HT1080 (cell line): ENCODE measurements at places on chromosomes 7 and 10. TPM values are rescaled to one million over a fixed set of nuclear protein-coding genes. Genes with fewer than 3 reads are reported as not detected.

The CPVL gene
- total RNA-seq, result 0.50 and 0.90 TPM in 2 replicates

The LIPJ gene
- not detected in 2 replicates for total RNA-seq

DNA sequence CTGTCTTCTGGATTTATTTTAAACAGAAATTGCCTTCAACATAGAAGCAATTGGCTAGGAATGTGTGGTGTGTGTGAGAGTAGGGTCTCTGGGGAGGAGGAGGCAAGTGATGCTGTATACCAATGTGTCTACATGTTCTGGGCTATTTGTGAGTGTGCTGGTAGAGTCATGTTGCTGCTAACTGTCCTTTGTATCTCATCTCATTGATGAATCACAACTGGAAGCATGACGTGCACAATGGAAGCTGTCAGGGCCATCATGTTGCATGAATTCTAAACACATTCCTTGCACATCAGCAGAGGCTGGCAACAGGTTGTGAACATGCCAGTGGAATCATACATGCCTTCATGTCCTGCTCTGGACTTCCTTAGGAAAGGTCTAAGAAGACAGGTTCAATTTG, 199.7 kb downstream of the BMPER start:
- peak; percentile 7 for DNase-seq

DNA sequence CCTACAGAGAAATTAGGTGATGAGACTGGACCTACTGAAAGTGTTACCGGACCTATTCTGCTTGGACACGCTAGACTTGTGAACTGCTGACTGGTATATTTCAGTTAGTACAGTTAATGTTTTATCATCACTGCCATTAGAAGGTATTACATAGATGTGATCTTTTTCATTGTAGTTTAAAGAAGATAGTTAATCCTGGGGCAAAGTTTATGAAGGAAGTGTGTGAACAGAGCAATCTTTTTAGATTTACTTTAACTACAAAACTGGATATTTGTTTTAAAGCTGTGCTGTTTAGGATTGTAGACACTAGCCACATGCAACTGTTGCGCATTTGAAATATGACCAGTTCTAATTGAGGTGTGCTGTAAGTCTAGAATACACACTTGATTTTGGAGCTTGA, 446.7 kb downstream of the AUTS2 start:
- no peak for DNase-seq

- no peak for DNase-seq
Observed at GRCh38 chr10:24969841-24970281, 17.5 kb upstream of the PRTFDC1 start.

DNA sequence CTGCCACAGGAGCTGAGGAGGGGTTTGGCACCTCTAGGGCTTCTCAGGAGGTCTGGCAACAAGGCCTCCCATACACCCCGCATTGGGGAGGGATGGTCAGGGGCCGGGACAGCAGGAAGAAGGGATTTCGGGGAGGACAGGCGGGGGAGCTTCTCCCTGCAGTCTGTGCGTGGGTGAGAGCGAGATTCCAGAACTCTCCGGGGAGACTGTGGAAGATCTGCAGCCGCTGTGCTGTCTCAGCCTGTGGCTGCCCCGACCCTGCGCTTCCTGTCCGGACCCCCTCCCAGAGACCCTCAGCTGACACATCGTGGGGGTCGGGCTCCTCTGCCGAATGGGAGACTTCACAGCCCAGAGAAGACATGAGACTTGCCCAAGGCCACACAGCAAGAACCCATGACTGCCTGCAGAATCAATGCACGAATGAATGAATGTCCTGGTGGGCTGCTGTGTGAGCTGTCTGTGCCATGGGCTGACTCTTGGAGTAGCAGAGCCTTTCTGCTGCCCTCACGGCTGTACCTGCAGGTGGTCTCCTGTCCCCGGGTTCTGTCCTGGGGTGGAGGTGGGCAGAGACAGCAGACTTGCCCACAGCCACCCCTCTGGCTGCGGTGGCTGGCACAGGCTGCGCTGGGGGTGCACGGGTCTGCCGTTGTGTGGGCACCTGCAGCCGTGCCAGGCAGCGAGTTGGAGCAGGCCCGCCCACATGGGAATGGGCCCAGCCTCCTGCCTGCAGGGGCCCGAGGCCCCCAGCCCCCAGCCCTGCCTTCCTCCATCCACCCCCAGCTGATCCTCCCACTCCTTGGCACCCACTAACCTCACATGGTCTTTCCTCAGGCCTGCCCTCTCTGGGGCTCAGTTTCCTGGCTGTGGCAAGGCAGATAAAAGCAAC, 16.3 kb upstream of the LFNG start:
- DNase-seq, result no peak

- no peak for DNase-seq
Observed at GRCh38 chr10:48399056-48399541, 92.6 kb downstream of the MAPK8 start.

GRCh38 chr10:69269761-69270160, 8.5 kb upstream of the HK1 start:
- no peak for DNase-seq

- DNase-seq, result no peak
Observed at GRCh38 chr10:7297094-7297493, 113.7 kb downstream of the SFMBT2 start.

DNA sequence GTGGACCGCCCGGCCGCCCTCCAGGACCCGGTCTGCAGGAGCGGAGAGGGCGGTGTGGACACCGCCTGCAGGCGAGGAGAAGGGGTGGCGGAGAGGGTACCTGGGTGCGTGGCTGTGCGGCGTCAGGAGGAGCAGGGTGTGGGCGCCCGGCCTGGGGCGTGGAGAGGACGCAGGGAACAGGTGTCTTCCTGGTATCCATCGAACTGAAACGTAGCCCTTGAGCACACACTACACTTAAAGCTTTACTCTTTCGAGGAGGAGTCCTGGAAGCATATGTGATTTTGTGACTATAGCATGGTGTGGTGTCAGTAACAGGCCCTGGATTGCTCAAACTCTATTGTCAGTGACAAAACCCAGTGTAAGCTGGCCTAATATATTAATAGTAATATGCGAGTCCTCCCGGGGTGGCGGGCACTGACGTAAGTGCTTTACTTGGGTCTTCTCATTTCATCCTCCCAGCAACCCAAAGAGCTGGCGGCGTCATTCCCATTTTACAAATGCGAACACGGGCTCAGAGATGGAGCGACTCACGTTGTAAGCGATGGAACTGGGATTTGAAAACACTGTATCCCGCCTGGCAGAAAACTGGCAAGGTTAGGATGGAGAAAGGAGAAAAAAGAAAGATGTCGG, 508 bp upstream of the TECPR1 start:
- DNase-seq, result no peak

- DNase-seq, result no peak
Observed at GRCh38 chr10:19611775-19612174, 204.5 kb upstream of the PLXDC2 start.

DNA sequence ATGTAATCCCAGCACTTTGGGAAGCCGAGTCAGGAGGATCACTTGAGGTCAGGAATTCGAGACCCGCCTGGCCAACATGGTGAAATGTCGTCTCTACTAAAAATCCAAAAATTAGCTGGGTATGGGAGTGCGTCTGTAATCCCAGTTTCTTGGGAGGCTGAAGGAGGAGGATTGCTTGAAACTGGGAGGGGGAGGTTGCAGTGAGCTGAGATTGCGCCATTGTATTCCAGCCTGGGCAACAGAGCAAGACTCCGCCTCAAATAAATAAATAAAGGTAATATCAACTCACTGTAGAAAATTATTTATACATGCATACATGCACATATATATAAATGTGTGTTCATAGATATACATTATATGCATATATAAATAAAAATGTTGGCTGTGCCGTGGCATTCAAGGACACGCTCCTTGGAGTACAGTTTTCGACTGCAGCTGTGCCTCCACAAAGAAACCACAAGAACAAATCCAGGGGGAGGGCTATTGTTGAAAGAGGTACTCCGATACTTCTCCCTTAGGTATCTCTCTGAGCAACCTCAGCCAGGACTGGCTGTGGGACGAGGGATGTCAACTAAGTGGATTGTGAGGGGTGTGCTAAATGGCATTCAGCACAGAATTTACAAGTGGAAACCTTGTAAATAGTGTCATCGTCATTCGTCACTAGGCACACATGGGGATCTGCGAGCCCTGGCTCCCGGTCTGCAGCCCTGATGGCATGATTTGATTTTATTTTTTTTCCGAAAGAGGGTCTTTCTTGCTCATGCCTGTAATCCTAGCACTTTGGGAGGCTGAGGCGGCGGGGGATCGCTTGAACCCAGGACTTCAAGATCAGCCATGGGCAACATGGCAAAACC, 49.3 kb downstream of the HIP1 start:
- DNase-seq, result no peak

GRCh38 chr7:129643550-129644170, 32.1 kb downstream of the NRF1 start:
- peak; percentile 60 for DNase-seq

DNA sequence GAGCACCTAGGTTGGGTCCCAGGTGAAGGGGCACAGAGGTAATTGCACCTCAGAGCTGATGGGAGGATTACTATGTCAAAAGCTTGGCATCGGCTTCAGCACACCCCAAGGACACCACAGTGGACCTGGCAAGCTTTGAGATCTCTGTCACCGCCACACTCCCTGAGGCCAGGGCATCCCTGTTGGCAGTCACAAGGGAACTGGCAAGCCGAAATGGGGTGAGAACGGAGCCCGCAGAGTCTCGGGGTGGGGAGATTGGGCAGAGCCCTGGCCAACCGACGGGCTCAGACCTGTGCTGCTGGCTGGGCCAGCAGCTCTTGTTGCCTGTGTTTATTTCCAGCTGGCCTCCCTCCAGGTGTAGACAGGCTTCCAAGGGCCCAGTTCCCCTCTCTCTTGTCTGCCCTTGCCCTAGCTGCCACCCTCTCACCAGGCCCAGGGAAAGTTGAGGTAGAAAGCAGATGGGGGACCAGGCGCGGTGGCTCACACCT, 2.5 kb downstream of the HSPB1 start:
- no peak for DNase-seq

DNA sequence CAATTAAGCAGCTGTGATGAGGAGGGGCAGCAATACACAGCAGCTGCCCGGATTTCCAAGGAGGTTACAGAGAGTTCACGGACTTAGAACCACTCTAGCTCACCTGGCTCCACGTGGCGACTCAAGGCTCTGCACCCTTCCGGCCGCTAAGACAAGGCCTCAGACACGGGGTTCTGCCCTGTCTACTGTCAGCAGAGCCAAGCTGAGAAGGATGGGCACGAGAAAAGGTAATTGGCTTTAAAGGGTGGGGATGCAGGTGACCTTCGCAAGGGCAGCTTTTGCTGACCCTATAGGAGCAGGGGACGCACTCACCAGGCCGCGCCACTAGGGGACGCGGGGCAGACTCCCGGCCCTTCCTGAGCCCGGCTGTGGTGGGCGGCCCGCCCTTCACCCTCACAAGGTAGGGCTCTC, 152.4 kb downstream of the KIF20B start:
- no peak for DNase-seq

DNA sequence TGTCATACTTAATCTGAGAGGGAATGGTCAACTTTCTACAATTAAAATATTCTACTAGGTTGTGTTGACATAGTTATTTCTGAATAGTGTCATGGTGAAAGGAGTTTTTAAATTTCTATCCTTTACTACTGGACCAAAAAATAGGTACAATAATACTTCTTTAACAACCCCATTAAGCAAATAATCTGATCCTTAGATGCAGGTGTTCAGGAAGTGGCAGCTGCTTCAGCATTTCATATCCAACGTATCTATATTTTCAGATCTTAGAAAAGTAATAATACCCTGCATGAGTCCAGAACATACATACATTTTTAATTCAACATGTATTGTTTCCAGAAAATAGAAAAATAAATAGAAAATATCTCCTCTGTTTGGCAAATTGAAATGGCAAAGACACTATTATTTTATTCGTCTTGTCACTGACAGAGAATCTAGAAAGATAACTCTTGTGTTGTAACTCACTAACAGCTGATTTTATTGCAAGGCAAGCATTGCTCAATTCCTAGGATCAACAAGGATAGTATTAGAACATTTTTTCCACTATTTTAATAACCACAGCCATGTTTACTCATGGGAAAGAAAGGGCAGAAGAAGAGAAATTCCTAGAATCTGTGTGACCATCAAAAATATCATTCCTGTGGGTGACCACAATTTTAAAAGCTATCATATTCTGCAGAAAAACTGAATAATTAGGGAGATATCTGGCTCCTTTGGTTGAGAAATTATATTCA, 159.3 kb upstream of the CNTNAP2 start:
- DNase-seq, result no peak

DNA sequence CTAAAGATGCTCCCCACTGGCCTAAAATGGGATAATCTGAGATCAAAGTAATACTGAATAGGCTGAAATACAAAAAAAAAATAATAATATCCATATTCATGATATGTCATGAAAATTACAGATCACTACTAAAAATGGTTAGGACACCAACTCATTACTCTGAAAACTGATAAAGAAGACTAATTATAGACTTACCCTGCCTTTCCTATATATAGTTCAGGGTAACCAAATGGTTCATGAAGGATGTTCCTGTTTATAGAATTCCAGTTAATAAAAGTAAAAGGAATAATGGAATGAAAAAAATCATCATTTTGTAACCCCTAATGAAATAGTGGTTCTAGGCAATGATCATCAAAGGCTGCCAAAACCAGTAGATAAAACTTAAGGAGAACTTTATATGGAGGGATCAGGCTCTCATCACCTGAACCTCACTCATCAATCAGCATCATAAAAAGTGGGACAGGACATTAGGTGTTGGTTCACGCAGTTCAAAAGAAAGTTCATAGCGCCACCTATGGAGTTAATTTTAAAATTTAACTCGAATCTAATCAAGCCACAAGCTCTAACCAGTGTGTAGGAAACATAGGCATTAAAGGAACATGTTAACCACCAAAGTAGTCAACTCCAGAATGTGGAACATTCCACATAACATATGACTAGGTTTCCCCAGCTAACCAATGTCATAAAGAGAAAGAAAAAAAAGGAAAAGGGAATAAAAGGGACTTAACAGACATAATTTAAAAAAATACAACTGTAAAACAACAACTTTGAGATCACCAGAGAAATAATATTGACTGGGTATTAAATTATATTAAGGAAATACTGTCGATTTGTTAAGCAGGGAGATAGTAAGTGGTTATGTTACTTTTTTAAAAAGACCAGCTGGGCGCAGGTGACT, 35.7 kb downstream of the P4HA1 start:
- DNase-seq, result peak; percentile 46

- DNase-seq, result peak; percentile 53
Observed at GRCh38 chr10:21285742-21286331, 239.6 kb downstream of the SKIDA1 start.

- DNase-seq, result no peak
Observed at GRCh38 chr7:106862317-106863089, 2.6 kb upstream of the PIK3CG start.

DNA sequence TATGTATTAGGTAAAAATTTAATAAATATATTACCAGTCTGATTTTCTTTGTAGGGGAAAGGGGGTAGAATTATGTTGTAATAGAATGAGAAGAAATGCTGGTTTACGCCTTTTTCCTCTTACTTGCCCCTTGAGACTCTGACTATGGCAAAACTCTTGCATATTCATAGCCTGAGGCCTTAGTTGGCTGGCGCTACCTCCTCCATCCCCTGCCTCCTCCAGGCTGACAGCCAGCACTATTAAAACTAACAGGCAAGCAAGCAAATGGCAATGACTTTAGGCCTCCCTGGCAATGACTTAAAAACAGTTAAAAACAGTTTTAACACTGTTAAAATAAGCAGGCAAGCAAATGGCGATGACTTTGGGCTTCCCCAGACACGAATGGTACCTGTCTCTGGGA, 14.4 kb downstream of the PKD2L1 start:
- DNase-seq, result no peak
